ENCODE measurements at places on chromosomes 2 and 18. TPM values are rescaled to one million over a fixed set of nuclear protein-coding genes. Genes with fewer than 3 reads are reported as not detected.

Gene MC4R
- total RNA-seq: not detected

Gene PAX8
- 3.5 TPM for total RNA-seq

GRCh38 chr18:29653671-29654215, 1388.8 kb downstream of the DSC3 start:
- no peak for DNase-seq

GRCh38 chr2:145206496-145207281, 686.8 kb upstream of the ZEB2 start:
- DNase-seq: no peak

DNA sequence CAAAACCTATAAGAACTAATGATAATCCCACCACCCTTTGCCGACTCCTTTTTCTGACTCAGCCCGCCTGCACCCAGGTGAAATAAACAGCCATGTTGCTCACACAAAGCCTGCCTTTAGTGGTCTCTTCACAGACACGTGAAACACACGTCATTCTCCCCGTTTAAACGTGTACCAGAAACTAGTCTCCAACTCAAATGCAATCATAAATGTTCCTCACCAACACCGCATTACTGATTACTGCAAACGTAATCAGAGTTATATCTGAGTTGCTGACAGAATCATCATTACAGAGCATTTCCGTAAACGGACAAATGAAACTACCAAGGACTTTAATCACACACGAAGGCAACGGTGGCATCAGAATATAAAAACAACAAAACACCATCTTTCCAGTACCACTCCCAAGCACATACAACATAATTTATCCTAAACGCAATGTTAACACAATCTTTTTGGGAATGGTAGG, 1.9 kb downstream of the CLK1 start:
- DNase-seq: peak; percentile 31

DNA sequence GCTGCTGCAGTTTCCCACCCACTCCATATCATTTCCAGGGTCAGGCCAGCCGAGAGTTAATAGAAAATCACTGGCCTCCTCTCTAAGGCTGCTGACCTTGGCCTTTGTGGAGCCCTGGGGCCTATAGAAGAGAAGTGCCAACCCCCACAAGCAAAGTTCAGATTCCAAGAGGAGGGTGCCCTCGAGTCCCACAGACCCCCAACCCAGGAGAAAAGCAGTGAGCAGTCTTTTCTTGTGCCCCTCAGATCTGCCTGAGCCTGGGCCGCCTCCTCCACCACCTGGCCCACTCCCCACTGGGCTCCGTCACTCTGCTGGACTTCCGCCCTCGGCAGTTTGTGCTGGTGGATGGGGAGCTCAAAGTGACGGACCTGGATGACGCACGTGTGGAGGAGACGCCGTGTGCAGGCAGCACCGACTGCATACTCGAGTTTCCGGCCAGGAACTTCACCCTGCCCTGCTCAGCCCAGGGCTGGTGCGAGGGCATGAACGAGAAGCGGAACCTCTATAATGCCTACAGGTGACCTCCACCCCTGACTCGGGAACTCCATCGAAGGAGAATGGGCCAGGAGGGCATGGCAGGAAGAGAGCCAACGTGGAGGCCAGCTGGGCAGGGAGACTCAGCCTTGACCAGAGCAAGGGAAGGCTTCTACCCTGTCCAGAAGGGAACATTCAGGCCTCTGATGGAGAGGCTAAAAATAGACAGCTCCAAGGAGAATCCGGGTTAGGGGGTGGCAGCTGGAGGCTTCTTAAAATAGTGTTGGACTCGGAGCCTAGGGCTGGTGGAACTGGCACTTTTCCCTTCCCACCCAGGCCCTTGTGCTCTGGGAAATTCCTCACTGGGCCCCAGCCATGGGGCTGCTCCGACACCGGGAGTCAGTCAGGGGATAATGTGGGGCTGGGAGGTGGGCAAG, 6.2 kb downstream of the PKDCC start:
- peak; percentile 40 for DNase-seq

All from mucosa of gallbladder (tissue), 1 donor.